HTR-8/SVneo (cell line): ENCODE measurements at places on chromosomes 2 and 18.

- no peak for DNase-seq
Observed at GRCh38 chr2:67571785-67572718, 174.9 kb downstream of the ETAA1 start.

GRCh38 chr2:71129114-71129901, 721 bp downstream of the MCEE start:
- peak; percentile 11 for DNase-seq

DNA sequence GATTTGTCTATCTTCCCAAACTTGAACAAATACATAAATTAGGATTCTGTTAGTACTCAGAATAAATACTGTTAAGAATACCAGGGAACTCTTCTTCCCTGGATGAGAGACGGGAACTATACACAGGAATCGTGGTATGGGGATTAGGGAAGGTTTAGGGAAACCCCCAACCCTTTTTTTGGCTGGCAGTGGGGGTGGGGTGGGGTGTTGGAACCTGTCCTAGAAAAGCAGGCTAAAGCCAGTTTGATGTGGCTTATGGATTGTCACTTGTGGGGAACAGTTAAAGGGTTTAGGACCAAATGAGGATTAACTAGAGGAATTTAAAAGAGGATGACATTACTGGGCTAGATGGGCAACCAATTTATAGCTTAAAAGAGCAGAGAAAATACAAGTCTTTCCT, 1.8 kb downstream of the SLC4A10 start:
- no peak for DNase-seq

DNA sequence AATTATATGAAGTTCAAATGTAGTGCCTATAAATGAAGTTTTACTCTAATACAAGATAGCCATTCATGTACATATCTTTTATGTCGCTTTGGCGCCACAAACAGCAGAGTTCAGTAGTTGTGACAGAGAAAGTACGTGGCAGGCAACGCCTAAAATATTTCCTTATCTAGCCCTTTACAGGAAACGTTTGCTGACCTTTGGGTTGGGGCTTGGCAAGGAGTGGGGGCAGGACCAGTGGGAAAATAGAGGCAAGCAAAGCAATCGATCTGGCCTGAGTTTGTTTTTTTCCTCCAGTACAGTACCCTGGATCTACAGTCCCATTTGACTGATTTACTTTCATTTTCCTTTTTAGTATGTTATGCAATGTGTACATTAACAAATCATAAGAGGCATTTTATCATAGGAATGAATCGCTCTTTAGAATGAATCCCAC, 13.1 kb downstream of the CCDC68 start:
- DNase-seq = peak; percentile 11

DNA sequence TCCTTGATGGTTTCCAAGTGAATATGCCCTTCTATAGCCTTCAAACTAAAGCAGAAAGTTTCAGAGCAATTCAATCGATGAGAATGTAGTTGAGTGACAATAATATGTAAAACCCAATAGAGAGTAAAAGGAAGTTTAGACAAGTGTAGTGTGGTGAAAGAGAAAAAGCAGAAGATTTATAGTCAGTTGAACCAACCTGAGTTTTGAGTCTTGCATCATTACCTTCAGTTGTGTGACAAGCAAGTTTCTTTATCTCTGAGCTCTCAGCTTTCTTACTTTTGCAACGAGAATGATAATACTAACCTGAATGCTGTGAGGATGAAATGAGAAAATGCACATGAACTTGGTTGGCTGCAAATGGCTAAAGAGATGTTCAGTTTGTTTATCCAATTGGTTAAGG, 40.6 kb upstream of the TMEM247 start:
- DNase-seq = no peak

DNA sequence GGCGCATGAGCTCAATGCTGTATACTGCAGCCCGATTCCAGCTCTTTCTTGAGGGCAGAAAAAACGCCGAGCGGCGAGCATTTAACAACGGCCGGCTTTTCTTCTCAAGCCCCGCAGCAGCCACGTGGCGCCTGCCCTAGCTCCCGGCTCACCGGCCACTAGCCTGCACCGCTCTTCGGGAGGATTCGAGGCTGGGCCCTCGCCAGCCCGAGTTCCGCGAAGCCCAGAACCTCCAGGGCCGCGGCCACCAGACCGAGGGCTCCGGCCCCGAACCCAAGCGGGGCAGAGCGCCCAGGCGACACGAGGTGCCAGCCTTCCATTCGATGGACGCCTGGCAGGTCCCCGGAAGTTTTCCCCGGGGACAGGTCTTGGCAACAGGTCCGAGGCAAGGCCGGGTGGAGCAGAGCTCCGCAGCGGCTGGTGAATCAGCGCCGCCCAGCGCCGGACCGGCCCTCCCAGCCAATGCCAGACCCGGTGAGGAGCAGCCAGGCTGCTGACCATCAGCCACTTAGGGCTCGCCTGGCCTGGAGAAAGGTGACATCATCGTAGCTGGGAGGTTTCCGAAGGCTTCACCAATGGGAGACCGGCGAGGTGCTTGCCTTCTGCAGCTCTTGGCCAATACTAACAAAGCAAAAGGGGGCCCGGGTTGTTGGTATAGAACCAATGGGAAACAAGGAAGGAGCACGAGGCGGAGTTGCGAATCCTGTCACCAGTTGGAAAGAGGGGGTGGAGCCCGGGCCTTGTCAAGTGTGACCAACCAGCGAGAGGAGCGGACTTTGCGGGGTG, 552 bp upstream of the MXD1 start:
- peak; percentile 99 for DNase-seq

- DNase-seq = peak; percentile 65
Observed at GRCh38 chr18:59459369-59460071, 100.5 kb upstream of the LMAN1 start.

DNA sequence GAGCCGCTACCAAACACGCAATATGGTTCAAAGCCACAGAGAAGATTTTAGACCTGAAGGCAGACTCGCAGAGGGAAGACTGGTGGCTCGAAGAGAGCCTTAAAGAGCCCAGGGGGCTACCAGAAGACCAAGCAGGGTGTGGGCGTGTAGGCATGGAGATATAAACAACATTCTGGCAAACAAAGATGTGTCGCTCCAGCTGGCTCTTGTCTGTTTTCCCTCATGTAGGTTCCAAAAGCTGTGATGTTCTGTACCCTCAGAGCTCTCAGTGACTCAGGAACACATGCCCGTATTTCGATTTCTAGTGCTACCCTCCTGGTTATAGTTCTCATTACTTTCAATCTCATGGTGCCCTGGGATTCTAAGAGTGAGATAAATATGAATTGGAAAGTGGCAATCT, 44.5 kb downstream of the DOCK10 start:
- no peak for DNase-seq

- no peak for DNase-seq
Observed at GRCh38 chr2:160043265-160043664, 19.1 kb downstream of the PLA2R1 start.

GRCh38 chr2:134764164-134764563, 45.4 kb upstream of the TMEM163 start:
- no peak for DNase-seq

DNA sequence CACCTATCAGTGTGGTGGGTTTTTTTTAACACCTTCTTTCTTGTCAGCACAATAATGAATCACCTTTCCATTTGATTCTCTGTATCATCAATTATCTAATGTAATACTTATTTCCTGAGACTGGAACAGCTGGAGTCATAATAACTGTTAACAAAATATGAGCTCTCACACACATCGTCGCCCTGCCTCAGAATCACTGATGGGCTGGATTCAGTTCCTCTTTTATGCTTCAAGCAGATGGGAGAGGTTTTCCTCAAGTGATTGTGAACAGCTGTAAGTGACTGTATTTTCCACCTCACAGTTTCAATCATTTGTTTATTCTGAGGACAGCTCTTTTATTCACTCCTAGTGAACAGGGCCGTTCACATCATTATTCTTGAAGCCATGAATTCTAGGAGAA, 330.2 kb downstream of the DSC3 start:
- DNase-seq = no peak

DNA sequence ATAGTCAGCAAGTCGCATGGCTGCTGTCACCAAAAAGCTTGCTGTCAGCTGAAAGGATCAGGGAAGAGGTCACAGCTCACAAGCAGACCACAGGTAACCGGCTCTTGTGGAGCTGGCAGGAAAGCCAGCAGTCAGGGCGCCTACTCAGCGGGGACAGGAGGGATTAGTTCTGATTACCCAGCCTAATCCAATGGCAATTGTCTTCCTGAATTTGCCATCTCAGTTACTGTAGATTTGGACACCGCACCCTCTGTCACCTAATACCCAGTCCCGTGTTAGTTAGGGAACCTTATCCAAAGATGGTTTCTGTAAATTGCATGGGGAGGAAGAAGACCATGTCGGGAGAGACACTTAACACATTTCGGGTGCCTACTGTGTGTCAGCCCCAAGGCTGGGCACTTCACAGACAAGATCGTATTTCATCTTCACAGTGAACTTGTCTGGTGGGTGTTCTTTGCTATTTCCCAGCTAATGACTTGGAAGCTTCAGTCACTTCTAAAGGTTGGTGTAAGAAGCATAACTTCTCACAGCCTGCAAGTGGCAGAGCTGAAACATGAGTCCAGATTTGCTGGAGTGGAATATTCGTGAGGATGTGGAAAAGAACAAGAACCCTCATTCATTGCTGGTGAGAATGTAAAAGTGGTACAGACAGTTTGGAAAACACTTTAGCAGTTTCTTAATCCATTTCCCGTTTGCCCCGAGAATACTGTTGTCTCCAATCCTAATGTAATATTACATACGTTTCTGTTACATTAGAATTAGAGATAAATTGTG, 9.9 kb downstream of the ALPK2 start:
- DNase-seq = no peak

DNA sequence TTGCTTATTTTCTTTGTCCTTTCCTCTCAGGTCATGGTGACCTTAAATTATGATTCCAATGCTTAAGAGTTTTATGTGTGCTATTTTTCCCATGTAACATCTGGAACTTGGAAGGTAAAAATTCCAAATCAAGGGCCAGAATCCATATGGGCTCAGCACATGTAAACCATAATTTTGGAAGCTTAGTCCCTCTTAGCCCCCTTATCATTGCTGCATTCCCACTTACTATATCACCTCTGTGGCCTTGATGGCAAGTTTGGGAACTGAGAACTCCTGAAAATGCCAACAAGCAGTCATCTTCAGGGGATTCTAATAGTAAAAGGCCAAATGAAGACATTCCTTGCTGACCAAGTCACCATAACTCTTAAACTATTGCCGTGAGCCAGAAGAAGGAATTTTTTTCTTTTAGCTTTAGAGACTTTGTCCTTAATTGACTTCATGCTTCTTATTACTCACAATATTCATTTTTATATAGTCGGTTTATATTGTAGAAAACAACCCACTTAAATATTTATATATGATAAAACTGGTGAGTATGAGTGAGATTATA, 251.4 kb downstream of the SLC8A1 start:
- DNase-seq = no peak

GRCh38 chr2:239516286-239516953, 115.6 kb upstream of the HDAC4 start:
- no peak for DNase-seq

DNA sequence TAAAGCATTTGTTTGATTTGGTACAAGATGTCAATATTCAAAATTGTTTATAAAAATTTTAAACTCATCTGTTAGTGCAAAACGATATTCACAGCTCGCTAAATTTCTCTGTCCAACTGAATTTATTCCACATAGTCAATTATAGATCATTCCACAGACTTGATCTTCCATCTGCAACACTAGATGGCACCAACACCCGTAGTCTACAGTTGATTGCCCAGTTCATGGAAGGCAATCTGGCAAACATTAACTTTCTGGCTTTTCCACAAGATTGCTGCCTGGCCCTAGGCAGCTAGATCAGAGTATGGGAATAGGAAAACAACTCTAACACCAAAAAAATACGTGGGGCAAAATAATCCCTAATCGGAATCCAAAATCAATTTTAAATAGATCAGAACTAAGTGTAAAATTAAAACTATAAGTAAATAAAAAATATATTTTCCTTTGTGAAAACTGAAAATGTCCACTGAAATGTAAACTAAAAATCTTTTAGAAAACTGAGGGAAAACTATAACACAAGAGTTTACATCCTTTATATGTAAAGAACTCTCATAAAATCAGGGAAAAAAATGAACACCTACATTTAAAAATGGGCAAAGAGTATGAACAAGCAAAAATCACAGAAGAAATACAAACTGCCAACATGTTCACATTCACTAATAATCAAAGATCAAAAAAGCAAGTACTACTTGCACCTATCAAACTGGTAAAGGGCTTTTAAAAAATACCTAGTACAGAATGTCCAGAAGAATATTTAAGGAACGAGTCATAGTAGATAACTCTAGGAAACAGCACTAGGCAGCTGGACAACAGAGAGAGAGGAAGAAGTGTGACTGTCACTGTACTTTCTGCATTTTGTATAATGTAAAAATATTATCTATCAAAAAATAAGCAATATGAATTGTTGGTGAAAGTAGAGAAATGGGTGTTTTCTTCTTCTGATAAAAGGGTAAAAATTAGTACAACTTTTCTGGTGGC, 35.0 kb downstream of the RTN4 start:
- DNase-seq = peak; percentile 54

DNA sequence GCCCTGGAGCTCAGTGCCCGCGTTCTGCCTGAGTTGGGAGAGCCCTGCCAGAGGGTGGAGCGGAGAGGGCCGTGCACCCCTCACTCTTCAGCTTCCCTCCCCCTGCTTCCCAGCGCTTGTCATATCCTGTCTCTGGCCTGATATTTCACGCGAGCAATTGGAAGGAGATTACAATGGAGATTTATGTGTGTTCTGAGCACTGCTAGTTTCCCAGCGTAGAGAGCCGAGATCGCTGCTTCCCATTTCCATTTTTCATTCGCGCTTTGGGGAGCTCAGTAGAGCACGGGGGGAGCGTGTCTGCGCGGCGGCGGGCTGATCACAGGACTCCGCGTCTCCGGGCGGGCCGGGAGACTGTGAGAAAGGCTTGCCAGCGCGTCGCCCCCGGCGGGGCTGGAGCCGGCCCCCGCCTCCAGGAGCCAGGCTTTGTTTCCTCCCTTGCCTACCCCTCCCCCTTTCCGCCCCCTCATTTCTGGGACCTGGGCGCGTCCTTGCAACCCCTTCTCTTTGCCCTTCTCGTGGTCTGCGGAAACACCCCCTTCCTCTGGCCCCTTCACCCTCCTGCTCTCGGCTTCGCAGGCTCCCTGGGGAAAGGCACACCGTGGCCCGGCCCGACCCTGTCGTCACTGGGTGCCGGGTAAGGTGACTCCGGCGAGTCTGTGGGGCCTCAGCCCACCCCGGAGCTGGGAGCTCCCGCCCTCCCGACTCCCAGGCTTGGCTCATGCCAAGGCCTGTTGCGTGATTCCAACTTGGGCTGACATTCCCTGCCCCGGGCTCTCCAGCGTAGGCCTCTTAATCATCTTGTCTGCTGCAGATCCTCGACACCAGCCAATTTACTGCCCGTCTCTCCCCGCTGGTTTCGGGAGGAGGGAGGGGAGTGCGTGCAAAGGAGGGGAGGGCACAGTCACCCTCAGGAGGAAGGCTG, 5.8 kb downstream of the DLX2 start:
- peak; percentile 72 for DNase-seq
